Thyroid gland (tissue), 4 donors: ENCODE measurements at places on chromosomes 13 and 19. TPM values are rescaled to one million over a fixed set of nuclear protein-coding genes. Genes with fewer than 3 reads are reported as not detected.

- DNase-seq: peak; percentile 73
- no peaks in the 10 kb centered on the region for H3K4me1 ChIP-seq
- no peak overlapping the region for H3K27ac ChIP-seq
- no peaks in the 10 kb centered on the region for H3K27me3 ChIP-seq
Observed at GRCh38 chr13:100789481-100789880, 114.9 kb upstream of the TMTC4 start.

- H3K4me3 ChIP-seq: no peak overlapping the region
- DNase-seq: no peak
- H3K27ac ChIP-seq: no peak overlapping the region
- H3K27me3 ChIP-seq: no peaks in the 10 kb centered on the region
- no peaks in the 10 kb centered on the region for H3K36me3 ChIP-seq
Observed at GRCh38 chr13:51423766-51424165, 29.1 kb downstream of the INTS6 start.

GRCh38 chr19:4537953-4538600 is 1.8 kb downstream of the LRG1 start:
- no peak overlapping the region for H3K27ac ChIP-seq
- H3K27me3 ChIP-seq: no peaks in the 10 kb centered on the region
- H3K36me3 ChIP-seq: no peaks in the 10 kb centered on the region
- H3K4me1 ChIP-seq: peaks cover 9% of the 10 kb centered on the region

DNA sequence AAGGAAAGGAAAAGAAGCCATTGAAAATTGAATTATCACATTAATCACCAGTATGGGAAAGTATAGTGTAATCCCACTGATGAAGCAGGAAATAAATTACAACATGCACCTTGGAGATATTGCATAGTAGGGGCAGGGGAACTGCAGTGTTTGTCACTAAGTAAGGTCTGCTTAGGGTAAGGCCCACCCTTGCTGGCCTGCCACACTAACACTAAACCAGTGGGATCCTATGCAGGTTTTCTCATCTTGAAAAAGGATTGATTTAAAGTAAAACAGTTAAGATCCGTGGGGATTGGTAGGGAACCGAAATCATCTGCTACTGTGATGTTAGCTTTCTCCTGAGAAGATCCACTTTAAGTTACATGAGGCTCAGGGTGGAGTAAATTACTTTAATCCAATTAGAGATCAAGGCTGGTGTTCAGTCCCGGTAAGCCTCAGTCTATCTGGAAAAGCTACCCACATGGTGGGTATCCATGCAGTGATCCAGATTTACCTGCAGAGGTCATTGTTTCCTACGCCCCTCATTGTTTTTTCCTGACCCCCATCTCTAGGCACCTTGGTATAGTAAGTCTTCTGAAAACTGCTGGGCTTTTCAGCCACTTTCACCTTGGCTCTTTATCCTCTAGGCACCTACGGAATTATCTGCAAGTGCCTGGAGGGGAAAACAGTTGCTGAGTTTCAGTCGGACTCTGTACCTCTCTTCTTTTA is 1014.9 kb upstream of the ATXN8OS start:
- no peaks in the 10 kb centered on the region for H3K4me1 ChIP-seq
- no peaks in the 10 kb centered on the region for H3K27me3 ChIP-seq
- H3K36me3 ChIP-seq: no peaks in the 10 kb centered on the region
- no peak overlapping the region for H3K27ac ChIP-seq

DNA sequence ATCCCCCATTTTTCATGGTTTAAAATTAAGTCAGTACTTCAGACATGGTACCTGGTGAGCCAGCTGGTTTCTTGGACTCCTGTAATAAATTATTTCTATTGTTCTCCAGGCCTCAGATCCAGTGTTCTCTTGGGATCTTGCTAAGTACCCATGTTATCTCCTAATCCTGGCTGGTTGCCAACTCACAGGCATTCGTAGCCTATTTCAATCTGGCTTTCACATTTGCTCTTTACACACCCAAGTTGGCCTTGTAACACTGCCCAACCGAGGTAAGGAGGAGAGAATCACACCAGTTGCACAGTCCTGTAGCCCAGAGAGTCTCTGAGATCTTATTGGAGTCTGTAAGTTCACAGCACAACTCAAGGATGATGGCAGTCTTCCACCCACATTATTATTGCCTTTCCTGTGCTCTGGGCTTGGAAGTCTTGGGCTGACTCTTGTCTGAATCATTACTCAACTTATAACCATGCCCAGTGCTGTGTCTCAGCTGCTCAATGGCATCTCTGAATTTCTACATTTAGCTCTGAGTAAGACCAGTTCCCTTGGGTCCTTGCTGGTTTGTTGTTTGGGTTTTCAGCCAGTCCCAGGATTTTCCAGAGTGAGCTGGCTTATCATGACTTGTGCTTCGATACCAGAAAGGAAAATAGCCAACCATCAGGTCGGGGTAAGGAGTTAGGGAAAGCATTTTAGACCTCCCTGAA is 76.6 kb upstream of the KLF12 start:
- no peaks in the 10 kb centered on the region for H3K27me3 ChIP-seq
- no peak for DNase-seq
- H3K4me3 ChIP-seq: no peak overlapping the region
- no peaks in the 10 kb centered on the region for H3K36me3 ChIP-seq
- no peak overlapping the region for H3K27ac ChIP-seq

GRCh38 chr19:47161876-47162489 is 31.3 kb downstream of the SAE1 start:
- no peak overlapping the region for H3K4me3 ChIP-seq
- DNase-seq: no peak
- peak overlapping the region; percentile 41 for H3K27ac ChIP-seq
- H3K36me3 ChIP-seq: no peaks in the 10 kb centered on the region

DNA sequence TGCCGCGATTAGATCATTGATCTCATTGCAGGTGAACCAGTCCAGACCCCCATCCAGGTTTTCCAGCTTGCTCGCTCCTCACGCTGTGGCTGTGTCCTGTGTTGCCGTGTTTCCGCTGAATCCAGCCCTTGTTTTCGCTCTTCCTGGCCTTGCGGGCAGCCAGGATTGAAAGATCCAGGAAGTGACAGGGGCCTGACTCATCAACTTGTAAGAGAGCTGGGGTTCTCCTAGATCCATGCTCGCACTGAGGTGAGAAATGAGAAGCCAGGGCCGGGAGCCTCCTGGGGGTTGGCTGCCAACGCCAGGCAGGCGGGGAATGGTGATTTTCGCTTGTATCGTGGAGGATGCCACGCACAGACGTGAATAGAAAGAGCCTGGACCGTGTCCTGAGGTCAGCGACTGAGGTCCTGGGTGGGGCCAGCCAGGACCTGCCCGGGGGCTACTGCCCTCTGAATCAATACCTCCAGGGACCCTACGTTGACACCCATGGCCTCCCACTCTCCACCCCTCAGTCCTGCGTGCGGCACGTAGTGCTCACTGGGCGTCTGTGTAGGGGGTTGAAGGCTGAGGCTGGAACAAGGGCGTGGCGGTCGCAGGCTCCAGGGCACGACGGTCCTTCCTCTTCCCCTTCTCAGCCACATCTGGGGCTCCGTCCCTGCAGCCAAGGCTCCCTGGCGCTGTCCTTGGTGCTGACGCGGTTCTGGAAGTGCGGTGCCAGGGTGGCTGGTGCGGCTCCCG is 7.3 kb upstream of the PTPRH start:
- no peak overlapping the region for H3K4me3 ChIP-seq
- H3K27ac ChIP-seq: no peak overlapping the region
- H3K4me1 ChIP-seq: peaks cover 13% of the 10 kb centered on the region
- no peaks in the 10 kb centered on the region for H3K27me3 ChIP-seq

DNA sequence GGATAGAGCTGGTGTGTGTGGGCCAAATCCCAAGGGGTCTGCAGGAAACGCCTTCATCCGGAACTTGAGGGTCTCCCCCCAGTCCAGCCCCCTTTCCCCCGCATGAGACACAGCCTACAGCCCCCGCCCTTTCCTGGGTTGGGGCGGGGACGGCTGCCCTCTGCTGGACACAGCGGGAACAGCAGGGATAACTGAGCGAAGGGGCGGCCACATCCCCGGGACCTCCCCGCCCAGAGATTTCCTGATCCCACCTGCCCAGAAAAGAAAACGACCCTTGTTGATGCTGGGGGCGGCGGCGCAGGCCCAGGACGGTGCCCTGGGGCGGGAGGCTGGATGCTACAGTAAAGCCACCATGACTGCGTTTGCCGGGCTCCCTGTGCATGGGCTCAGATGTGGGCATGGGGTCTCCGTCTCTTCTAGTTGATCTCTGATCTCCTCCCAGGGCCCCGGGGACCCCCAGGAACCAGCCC is 14.2 kb downstream of the ONECUT3 start:
- H3K4me1 ChIP-seq: no peaks in the 10 kb centered on the region
- no peak overlapping the region for H3K4me3 ChIP-seq
- H3K27ac ChIP-seq: no peak overlapping the region
- peaks cover 23% of the 10 kb centered on the region for H3K27me3 ChIP-seq
- H3K36me3 ChIP-seq: no peaks in the 10 kb centered on the region
- peak; percentile 27 for DNase-seq

The NXNL1 gene
- total RNA-seq: not detected

The B3GNT3 gene
- 1.3 TPM for total RNA-seq

The SLC7A10 gene
- 0.67 TPM for total RNA-seq

The RDH8 gene
- not detected for total RNA-seq

The NLRP4 gene
- total RNA-seq: not detected
